ENCODE measurements at places on chromosomes 6 and 20.

GRCh38 chr6:74611220-74611619 is 594.6 kb downstream of the COL12A1 start:
- DNase-seq: no peak

DNA sequence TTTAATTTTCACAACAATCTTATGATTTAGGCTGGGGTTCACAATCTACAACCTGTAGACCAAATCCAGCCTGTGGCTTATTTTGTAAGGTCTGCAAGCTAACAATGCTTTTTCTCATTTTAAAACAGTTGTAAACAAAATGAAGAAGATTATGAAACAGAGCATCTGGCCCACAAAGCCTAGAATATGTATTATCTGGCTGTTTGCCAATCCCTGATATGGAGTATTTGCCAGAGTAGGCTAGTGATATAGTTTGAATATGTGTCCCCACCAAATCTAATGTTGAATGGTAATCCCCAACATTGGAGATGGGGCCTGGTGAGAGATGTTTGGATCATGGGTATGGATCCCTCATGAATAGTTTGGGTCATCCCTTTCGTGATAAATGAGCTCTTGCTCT is 201.8 kb downstream of the DHX35 start:
- no peak for DNase-seq

- DNase-seq: no peak
Observed at GRCh38 chr6:123925842-123926399, 122.3 kb downstream of the NKAIN2 start.

GRCh38 chr6:126198631-126199030 is 141.3 kb upstream of the CENPW start:
- DNase-seq: no peak

- no peak for DNase-seq
Observed at GRCh38 chr20:46073443-46073842, 16.3 kb downstream of the NCOA5 start.

DNA sequence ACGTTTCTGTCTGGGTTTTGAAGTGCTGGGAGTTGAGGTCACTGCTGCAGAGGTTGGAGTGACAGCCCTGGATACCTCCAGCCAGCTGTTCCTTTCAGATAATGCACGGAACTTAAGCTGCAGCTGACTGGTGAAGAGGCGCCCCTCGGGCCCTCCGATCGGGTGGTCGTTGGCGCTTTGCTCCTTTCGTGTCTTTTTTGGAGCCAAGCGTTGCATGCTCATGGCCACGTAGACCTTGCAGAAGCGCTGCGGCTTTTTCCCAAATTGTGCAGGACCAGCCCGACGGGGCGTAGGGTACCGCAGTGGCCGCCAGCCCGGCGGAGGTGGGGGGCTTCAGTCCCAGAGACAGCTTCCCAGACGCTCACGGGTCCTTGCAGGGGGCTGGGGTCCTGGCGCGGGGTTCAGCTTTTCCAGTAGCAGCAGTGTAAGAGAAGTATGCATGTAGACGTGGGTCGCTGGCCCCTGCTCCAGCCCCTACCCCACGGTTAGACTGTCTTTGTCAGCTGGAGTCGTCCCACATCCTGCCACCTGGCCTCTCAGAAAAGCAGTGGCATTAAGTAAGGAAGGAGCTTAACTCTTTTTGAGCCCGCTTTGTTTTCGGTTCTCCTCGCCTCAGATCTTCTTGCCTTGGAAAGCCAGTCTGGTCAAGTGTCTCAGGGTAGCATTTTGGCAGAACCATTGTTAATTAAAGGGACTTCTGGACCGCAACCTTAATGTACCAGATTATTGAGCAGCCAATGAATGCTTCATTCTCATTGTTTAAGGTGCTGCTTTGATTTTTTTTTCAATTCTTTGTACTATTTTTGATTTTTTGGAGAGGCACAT is 838 bp downstream of the TNFAIP3 start:
- no peak for DNase-seq

Measured in activated CD4-positive, alpha-beta T cell treated with anti-CD3 and anti-CD28 coated beads for 1 hour (primary cell).